Stimulated activated naive CD4-positive, alpha-beta T cell (primary cell): ENCODE measurements at places on chromosomes 6 and 20.
A peak's percentile ranks its signal among the peaks of the same experiment; 100 is the strongest.

- DNase-seq: no peak
Observed at GRCh38 chr6:43630980-43631619, 2.0 kb upstream of the GTPBP2 start.

GRCh38 chr6:22826961-22827360 is 257.6 kb downstream of the HDGFL1 start:
- no peak for DNase-seq

DNA sequence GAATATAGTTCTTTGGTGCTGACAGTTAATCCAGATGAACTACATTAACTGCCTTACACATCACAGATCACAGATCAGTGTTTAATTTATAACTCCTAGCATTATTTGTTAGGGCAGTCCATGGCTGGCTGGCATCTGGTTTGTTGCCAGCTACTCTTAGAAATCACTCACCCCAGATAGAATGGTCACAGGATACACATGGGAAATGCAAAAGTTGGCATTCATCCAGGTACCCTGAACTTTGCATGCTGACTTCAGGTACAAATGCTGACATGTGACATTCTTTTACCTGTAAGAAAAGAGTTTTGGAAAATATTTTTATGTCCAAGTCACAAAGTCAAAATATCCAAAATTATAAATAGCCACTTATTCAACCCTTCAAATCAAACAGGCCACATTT is 20.2 kb downstream of the FBXL4 start:
- no peak for DNase-seq

DNA sequence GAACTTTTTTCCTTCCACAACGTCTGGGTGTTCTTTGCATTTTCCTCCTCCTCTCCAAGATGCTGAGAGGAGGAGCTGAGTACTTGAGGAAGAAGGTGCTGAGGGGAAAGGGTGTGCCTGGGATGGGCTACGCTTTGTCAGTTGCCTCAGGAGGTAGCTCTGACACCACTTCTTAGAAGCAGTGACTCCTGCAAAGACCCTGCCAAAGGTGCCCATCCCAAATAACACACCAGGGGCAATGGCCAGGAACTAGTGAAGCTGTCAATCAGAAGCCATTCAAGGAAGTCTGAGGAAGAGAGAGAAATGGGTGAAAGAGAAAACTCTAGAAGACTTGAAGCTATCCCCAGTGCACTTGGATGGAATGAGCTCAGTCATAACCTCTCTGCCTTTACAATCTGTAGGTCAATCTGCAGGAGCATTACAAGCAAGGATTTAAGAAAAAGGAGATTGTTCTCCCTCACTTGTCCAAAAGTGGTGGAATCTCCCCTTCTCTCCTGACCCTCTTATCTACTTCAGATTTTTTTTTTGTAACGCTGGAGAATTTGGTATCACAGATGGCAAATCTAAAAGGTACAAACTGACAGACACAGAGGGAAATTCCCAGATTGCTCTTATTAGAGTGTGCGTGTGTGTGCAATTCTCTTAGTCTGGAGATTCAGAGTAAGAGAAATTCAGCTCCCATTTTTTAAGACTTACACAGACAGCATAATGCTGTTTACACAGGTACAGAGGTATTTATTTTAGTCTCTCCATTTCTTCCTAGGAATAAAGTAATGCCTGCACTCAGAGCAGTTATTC is 242.6 kb downstream of the GMPR start:
- DNase-seq: no peak

DNA sequence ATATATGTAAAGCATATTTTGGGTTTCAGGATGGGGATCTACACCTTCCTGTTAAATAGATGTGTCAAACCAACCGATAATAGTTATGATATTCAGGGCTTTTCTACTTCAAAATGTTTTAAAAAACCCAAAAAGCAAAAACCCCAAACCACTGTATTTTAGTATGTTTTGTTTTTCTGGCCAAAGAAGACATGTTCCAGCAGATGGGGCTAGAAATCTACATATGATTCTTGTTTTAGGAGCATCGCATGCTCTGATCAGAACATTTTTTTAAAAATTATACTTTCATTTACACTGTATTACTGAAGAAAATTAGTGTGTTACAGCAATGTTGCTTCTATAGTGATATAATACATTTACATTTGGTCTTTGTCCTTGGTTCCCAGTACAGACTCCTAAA is 11.0 kb downstream of the RMND1 start:
- peak; percentile 25 for DNase-seq

- no peak for DNase-seq
Observed at GRCh38 chr6:23797041-23797440, 329.0 kb upstream of the NRSN1 start.
